NCI-H2029 treated with DMSO at 0.1 percent for 48 hours (cell line): ENCODE measurements at places on chromosomes 3 and 15.
A peak's percentile ranks its signal among the peaks of the same experiment; 100 is the strongest.

DNA sequence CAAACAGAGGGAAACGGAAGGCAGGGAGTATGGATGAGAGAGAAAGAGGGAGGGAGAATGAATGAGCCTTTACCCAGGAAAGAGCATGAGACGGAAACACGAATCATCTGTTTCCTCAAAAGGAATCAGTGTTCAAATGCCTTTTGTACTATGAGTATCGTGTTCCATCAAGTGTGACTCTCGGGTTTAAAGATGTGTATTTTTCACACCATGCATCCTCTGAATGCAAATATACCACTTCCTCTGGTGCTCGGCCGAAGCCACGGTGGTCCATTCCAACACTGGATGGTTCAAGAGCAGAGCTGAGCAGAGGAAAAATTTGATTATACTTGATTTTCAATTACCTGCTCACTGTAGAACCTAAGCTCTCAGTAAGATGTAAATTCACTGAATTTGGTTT, 505.1 kb downstream of the MECOM start:
- no peak for DNase-seq

DNA sequence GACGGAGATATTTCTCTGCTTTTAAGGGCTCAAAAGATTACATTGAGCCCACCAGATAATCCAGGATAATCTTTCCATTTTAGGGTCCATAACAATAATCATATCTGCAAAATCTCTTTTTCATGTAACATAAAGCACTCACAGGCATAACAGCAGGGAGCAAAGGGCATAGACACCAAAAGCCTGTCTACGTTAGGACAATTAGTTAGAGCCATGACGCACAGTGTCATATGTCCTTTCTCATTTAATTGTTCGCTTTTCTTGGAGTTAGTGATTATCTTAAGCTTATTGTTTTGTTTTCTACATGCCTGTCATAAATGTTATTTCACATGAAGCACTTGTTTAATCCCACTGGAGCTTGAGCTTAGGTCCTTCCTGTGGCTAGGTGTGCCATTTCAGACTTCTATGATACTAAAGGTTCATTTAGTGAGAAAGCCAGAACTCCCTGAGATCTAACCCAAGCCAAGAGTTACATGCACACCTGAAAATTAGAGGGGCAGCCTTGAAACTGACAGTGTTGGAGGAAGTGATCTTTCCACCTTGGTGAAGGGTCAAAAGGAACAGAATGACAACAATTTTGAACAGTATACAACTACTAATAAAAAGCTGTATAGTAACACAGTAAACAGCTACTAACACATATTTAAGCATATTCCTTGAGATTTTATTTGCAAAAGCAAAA, 11.7 kb upstream of the HHATL start:
- no peak for DNase-seq

GRCh38 chr3:165464736-165465135, 268.6 kb upstream of the SLITRK3 start:
- no peak for DNase-seq

- no peak for DNase-seq
Measured at GRCh38 chr3:71308836-71309235, 274.7 kb downstream of the FOXP1 start.

- no peak for DNase-seq
Measured at GRCh38 chr3:21174461-21174860, 576.5 kb downstream of the ZNF385D start.

DNA sequence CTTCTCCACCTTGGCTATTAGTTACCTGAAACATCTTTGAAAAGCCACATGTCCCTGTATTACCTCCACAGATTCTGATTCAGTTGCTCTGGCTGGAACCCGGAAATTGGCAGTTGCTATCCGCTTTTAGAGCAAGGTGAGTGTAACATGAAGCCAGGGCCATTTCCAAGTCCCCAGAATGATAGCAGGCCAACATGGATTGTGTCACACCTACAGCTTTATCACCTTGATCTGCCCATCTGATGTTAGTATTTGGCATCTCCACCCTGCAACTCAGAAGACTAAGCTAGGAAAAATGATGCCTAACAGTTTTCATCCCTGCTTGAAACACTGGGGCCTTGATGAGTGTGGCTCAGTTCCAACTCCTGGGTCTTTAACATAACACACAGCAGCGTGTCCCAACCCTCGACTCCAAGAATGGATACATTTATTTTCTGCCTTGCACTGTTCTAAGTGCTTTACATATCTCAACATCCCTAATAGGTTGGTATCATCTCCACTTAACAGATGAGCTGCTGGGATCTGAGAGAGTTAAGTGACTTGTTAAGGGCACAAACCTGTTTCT, 21.3 kb upstream of the NUDT16 start:
- no peak for DNase-seq

- peak; percentile 25 for DNase-seq
Measured at GRCh38 chr3:127822041-127822681, at the start of gene MGLL. MGLL (minus strand) TSS chr3:127822515; CDS start chr3:127822318, 197 bp downstream.
